K562 (cell line): ENCODE measurements at places on chromosomes 3 and 15. TPM values are rescaled to one million over a fixed set of nuclear protein-coding genes. Genes with fewer than 3 reads are reported as not detected.

DNA sequence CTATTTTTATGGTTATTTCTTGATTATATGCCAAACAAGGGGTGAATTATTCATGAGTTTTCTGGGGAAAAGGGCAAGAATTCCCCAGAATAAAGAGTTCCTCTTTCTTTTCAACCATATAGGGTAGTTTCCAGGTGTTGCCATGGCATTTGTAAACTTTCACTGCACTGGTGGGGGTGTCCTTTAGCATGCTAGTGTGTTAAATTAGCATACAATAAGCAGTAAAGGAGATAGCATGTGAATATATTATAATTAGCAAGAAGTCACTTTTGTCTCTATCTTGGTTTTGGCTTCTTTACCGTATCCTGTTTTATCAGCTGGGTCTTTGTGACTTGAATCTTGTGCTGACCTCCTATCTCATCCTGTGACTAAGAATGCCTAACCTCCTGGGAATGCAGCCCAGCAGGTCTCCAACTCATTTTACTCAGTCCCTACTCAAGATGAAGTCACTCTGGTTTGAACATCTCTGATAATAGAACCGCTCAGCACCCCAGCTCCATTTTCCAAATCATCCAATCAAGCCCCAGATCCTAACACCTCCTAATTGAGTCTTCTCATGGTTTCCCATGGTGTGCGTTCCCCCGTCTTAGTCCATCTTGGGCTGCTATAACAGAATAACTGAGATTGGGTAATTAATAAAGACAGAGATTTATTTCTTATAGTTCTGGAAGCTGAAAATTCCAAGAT, 3.4 kb upstream of the SELENOT start:
- peak; percentile 29 for DNase-seq

DNA sequence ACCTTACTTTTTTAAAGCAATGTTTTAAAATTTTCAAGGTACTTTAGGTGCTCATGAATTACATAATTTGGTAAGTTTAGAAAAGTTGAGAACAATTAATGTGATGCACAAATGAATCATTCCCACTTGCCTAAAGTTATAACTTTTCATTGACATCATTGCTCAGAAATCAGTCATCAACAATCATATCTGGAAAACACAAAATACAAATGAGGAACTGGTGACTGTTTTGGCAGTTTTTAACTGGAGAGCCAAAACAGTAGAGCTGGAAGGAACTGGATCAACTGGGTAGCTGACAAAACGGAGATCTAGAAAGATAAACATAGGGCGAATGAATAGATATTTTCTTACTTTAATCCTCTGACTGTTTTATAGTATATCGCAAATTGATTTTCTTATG, 767.1 kb downstream of the IGSF11 start:
- no peak for DNase-seq

GRCh38 chr15:64461721-64462162, 1.4 kb downstream of the ZNF609 start:
- peak; percentile 93 for DNase-seq

- DNase-seq = peak; percentile 31
These were observed 12.7 kb upstream of the PTPN9 start for GRCh38 chr15:75591655-75592364.

DNA sequence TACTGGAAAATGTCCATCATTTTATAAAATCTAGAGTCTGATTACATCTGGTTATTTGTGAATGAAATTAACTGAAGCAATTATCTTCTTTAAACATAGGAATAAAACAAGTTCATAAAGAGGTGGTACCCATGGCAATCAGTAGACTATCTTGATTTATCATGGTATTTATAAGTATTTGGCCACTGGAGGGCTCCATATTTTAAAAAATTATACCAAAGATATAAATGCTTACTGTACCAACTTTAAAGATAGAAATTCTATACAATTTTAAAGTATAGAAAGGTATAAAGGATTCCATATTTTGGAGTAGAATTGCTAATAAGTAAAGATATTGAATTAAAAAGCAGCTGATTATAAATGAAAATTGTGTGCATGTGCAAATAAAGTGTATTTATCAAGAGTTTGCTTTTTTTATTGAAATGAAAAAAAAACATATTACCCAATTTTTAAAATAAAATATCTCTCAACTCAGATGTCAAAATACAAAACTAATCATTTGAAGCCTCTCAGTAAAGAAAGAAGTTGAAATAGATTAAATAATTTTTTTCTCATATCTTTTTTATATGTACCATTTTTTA, 105.3 kb downstream of the BBX start:
- DNase-seq = no peak

- DNase-seq = no peak
These were observed 266.2 kb upstream of the LYSMD4 start for GRCh38 chr15:99999282-100000070.

- DNase-seq = no peak
These were observed 233.3 kb downstream of the UACA start for GRCh38 chr15:70530017-70530499.

DNA sequence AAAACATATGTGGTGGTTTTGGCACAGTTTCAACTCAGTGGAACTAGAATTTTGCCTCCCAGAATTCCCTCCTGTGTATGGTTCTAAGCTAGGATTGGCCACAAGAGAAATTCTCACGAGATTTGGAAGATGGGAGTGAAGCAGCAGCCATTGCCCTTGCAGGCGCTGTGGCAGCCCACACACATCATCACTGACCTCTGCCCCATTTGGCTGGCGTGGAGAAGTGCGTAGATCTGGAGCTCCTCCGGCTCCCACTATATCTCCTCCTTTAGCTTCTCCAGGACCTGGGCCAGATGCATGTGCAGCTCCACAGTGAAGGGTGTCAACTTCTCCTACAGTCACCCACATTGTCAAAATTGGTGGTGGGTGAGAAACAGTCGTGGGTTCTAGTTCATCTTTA, 199.6 kb downstream of the EFHB start:
- DNase-seq = no peak

DNA sequence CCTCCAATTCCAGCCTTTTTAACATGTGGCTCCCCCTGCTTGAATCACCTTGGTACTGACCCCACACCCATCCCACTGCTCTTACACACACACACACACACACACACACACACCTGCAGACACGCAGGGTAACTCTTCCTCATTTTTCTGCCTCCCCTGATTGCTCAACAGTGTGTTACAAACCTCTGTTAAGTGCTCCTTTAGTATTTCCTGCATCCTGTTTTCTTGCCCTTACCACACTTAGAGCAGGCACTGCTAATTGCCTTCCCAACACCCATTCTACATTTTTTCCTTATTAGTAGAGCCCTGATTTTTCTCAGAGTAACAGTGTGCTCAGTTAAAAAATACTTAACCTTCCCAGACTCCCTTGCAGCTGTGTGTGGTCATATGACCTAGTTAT, 184.0 kb downstream of the EBLN2 start:
- DNase-seq = no peak

- DNase-seq = no peak
These were observed 413 bp downstream of the NUSAP1 start for GRCh38 chr15:41333026-41333562.

- DNase-seq = no peak
These were observed 37.2 kb downstream of the CCK start for GRCh38 chr3:42228796-42229195.

- DNase-seq = no peak
These were observed 300.4 kb upstream of the STT3B start for GRCh38 chr3:31232055-31233025.

GRCh38 chr3:159626598-159626997, 362.0 kb upstream of the IL12A start:
- DNase-seq = no peak

- no peak for DNase-seq
These were observed 27.6 kb upstream of the NPHP3 start for GRCh38 chr3:132749786-132750185.

- peak; percentile 79 for DNase-seq
These were observed 12.8 kb upstream of the CSRNP1 start for GRCh38 chr3:39166134-39166710.

DNA sequence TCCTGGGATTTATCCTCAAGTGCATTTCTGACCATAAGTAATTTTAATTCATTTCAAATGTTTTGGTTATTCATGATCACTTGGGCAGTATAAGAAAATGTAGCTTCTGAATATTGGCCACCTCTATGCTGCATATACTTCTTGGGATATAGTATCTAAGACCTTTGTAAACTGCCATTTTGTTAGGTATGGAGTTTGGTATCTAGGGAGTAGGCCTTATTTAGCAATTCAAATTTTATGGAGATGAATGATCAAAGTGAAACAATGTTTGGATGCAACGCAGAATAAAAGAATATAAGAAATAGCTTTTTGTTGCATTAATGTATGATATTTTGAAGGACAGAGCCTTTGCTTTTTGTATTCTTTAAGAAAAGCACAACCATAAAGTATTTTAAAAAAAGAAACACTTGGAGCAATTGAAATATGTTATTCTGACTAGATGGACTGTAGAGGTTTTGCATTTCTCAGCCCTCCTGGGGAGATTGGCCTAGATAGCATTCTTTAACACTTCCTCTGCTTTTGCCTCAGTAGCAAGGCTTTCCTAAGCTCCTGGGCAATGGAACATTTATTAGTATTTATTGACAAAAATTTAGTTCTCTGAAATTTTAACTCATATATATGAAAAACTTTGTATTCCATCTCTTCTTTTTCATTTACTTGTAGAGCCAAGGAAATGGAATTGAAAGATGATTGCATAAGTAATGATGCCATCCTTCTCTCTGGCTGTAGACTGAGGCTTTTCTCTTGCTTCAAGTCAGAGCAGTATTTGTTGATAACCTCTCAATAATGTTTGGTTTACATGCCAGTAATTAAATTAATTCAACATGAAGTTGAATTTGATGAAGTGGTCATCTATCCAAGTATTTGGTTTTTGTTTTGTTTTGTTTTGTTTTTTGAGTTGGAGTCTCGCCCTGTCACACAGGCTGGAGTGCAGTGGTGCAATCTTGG, 61.8 kb upstream of the UTS2B start:
- no peak for DNase-seq

DNA sequence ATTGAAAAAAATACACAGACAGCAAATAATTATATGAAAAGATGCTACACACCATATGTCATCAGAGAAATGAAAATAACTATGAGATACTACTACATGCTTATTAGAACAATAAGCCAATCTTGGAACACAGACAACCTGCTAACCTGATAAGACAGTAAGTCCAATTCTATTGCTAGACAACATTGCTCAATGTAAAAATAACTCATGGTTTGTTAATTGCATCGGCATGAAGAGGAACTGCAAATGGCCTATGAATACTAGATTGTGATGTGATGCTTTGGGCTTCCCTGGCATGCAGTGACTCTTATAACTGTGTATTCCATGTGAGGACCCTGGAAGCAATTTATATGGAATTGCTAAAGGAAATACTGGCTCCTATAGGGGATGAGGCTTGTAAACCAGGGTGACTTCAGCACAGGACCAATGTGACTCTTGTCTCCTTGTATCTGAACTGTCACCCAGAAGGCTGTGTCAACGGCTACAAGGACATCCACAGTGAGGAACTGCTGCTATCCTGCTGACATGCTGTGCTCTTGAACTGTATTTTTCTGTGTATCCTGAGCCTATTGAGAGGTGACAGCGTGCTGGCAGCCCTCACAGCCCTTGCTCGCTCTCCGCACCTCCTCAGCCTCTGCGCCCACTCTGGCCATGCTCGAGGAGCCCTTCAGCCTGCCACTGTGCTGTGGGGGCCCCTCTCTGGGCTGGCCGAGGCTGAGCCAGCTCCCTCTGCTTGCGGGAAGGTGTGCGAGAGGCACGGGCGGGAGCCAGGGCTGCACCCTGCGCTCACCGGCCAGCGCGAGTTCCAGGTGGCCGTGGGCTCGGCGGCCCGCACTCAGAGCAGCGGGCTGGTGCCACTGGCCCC, 385.7 kb downstream of the CNTN4 start:
- no peak for DNase-seq

GRCh38 chr3:156150434-156151066, 30.2 kb downstream of the KCNAB1 start:
- peak; percentile 52 for DNase-seq

GRCh38 chr3:64262574-64263114, 37.4 kb upstream of the PRICKLE2 start:
- no peak for DNase-seq

- no peak for DNase-seq
These were observed 97.7 kb upstream of the NUDT16 start for GRCh38 chr3:131283862-131284261.

DNA sequence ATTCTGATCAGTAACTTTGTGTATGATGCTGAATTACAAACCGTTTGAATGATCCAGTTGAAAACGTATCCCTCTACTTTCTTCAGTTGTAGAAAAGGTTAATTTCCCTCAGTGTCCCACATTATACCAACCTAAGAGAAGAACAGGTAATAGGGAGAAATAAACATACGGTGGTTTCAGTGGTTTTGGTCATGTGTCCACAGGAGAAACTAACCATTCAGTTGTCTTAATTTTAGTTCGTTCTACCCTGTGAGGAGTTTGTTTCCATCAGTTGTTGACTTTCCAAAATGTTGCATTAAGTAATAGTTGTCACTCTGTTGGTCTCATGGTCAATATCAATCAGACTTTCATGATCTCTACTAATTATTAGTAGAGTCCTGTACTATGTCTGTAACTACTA, 15.1 kb downstream of the CALML4 start:
- DNase-seq = no peak

GRCh38 chr3:109852283-109852682, 514.9 kb upstream of the DPPA4 start:
- no peak for DNase-seq

DNA sequence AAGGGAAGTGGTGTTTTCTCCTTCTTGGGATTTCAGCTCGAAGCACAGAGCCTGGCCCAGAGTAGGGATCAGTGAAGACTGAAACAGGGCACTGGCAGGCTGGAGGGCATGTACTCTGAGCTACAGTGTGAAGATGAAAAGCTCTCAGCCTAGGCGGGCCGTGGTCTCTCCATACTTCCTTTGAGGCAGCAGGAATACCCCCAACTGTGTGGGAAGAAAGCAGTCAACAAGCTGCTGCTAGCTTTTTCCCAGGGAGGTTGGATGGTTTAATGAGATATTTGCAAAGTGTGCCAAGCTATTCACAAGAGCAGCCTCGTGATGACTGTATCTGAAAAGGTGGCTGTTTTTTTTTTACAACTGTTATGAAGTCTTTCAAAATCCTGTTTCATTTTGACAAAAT, 47.2 kb downstream of the NMNAT3 start:
- DNase-seq = no peak

- DNase-seq = no peak
These were observed 338.5 kb downstream of the TUSC7 start for GRCh38 chr3:117047951-117048705.

The ZNF445 gene
- total RNA-seq = 24.2 and 26.9 TPM in 2 replicates

The AHSG gene
- total RNA-seq = 0.69 and 1.2 TPM in 2 replicates

The EIF5A2 gene
- total RNA-seq = 18.2 and 21.0 TPM in 2 replicates

The KNG1 gene
- 0.07 and 0.09 TPM in 2 replicates for total RNA-seq

The ANKUB1 gene
- total RNA-seq = not detected in 2 replicates

The GUCA1C gene
- total RNA-seq = not detected in 2 replicates

The CFAP92 gene
- total RNA-seq = 0.27 and 0.81 TPM in 2 replicates

The MEGF11 gene
- total RNA-seq = not detected in 2 replicates

The SIDT1 gene
- total RNA-seq = 0.18 TPM in 1 of 2 replicates, not detected in the other

The FEZF2 gene
- not detected in 2 replicates for total RNA-seq

The TOPBP1 gene
- total RNA-seq = 44.7 and 49.1 TPM in 2 replicates

The HTR3E gene
- total RNA-seq = not detected in 2 replicates

The SCN11A gene
- total RNA-seq = not detected in 2 replicates
